ENCODE measurements at places on chromosomes 2 and 18.

DNA sequence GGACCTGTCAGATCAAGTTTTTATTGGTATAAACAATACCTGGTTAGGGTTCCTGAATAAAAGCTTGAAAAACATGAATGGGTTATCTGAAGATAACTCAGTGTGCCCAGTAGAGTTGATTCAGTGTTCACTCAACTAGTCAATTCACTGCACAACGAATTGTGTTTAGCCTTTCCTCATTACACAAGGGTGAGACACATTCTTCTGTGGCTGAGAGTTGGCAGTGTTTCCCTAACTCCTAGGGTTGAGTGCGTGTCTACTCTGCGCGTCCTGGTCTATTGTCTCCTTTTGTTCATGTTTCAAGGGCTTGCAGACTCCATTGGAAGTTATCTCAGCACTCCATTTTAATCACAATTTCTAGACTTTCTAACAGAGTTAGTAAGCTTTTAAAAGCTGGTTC lies 32.8 kb upstream of the TMEM178A start:
- DNase-seq = no peak

GRCh38 chr2:905091-905832 lies 45.4 kb upstream of the SNTG2 start:
- DNase-seq = no peak

- no peak for DNase-seq
Observed at GRCh38 chr2:19043893-19044292, 314.5 kb downstream of the OSR1 start.

GRCh38 chr2:100902817-100903405 lies 83.0 kb downstream of the NPAS2 start:
- DNase-seq = no peak

DNA sequence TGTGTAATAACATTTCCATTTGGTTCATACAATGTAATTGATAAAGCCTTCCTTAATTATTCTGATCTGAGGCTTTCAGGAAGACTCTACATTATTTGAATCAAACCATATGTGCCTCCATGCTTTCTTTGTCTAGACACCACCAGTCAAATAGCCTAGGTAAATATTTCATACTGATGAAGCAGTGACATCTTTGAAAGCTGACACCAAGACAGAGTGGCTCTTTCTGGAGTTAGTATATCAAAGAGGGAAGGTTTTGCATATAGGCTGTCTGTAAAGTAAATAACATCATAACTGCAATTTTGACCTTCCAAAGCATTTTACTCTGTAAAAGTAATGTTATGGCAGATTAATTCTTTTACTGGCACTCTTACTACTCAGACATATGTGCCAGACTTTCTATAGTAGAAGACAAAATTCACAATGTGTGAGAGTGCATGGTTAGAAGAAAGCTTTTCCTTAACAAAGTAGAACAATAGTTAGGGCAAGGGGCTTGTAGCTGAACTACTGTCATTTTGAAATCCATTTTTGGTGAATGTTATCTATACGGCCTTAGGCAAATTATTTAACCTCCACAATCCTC lies 177.3 kb downstream of the ERBB4 start:
- no peak for DNase-seq

- DNase-seq = no peak
Observed at GRCh38 chr2:201448701-201449100, 2.6 kb downstream of the TRAK2 start.

GRCh38 chr2:26582890-26583289 lies 58.3 kb downstream of the CIB4 start:
- no peak for DNase-seq

DNA sequence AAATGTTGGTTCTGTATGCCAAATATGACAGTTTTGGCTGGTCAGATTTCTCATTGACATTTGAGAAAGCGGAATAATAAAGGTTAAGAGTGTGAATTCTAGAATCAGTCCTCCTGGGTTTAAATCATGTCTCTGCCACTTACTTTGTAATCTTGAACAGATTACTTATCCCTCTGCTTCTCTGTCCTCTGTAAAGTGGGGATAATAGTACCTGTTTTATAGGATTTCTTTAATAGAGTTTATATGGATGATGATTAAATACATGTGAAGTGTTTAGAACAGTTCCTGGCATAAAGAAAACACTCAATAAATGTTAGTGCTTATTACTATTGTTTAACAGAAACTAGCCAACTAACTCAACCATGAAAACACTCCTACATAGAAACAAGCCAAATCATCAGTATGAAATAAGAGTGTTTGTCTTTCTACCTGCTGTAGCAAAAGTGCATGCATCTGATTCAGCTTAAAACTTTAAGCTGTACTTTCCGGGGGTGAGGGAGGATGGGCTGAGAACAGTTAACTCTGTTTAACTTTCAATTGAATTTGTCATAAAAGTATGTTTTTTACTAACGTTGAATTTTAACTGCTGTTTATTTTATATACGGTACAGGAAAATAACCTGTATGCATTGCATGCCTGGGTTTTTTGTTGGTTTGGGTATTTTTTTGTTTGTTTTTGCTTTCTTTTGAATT lies 6.8 kb downstream of the HTR2B start:
- DNase-seq = no peak

DNA sequence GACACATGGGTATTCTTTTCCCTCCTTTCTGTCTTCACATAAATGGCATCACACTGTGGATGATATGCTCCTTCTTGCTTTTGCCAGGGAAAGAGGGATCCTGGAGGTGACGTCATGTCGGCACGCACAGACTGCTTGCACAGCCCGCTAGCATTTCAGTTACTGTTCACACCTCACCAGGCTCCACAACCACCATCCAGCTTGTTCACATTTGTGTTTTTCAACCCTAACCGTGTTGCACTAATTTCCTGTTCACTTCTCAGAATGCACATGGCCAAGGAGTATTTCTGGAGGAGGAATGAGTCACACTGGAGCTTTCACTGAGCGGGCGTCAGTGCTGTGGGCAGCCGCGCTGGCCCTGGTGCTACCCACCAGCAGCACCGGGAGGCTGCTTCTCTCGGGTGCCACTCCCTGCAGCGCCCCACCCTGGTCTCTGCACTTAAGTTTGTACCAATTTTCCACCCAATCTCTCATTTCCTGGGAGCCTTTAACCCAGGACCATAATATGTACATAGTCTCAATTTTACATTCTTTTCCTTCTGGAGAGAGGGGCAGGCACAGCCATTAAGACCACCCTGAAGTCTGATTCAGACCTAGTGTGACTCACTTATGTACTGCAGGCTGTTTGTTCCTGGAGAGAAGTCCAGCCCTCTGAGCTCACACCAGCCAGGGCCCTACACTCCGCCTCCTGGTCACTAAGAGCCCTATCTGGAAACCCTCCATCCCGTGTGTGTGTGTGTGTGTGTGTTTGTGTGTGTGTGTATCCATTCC lies 65.1 kb downstream of the MBP start:
- no peak for DNase-seq

DNA sequence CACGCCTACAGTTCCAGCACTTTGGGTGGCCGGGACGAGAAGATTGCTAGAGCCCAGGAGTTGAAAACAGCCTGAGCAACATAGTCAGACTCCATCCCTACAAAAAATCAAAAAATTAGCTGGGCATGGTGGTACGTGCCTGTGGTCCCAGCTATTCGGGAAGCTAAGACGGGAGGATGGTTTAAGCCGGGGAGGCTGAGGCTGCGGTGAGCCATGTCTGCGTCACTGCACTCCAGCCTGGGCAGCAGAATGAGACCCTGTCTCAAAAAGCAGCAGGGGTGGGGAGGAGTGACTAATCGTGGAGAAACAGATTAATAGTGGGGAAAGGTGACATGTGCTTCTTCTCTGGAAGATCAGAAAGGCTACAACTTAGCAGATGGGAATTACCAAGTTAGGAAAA lies 58.1 kb upstream of the GPC1 start:
- DNase-seq = no peak

DNA sequence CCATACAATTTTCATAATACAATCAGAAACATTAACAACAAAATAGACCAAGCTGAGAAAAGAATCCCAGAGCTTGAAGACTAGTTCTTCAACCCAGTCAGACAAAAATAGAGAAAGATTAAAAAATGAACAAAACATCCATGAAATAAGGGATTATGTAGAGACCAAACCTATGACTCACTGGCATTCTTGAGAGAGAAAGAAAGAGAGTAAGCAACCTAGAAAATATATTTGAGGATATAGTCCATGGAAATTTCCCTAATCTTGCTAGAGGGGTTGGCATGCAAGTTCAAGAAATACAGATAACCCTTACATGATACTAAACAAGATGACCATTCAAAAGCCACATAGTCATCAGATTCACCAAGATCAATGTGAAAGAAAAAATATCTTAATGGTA lies 281.7 kb downstream of the CCDC85A start:
- DNase-seq = no peak

DNA sequence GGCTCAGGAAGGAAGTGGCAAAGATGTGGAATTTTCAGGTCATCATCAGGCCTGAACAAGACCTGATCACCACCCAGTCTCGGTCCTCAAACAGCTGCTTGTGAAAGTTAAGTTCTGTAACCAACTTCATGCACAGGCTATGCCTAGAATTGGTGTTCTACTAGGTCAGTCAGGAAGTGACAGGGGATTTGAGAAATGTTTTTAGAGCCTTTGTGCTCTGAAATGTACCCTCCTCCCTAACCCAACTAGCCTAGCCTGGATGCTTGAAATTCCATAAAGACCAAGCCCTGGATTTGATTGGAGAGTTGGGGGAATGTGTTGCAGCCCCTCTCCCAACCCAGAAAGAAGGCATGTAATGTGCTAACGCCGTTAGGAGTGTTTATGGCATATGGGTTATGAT lies 63.3 kb downstream of the TGOLN2 start:
- no peak for DNase-seq

GRCh38 chr2:12076810-12077209 lies 330.4 kb downstream of the LPIN1 start:
- no peak for DNase-seq

- no peak for DNase-seq
Observed at GRCh38 chr2:174716785-174717184, 47.5 kb downstream of the CHRNA1 start.

DNA sequence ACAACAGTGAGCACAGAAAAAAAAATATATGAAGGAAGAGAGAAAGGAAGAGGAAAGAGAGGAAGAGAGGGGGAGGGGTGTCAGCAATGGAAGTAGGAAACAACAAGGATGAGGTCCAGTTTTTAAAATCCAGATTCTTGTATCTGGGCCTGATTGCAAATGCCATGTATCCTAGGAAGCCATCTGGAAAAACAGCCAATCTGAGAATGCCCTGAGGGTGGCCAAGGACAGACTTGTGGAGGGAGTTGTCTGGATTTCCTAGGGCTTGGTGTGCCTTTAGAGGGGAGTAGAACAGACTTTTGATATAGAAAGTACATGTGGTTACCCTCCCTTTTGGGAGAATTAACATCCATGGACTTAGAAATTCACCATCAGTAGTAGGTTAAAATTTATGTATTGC lies 47.1 kb downstream of the PRKCE start:
- DNase-seq = no peak
